ENCODE measurements at places on chromosomes 2 and 18. TPM values are rescaled to one million over a fixed set of nuclear protein-coding genes. Genes with fewer than 3 reads are reported as not detected.

LONRF2 gene
- total RNA-seq, result 4.4 TPM

SDC1 gene
- total RNA-seq, result 232 TPM

MTCL1 gene
- 4.1 TPM for total RNA-seq

ST8SIA3 gene
- 0.03 TPM for total RNA-seq

DNA sequence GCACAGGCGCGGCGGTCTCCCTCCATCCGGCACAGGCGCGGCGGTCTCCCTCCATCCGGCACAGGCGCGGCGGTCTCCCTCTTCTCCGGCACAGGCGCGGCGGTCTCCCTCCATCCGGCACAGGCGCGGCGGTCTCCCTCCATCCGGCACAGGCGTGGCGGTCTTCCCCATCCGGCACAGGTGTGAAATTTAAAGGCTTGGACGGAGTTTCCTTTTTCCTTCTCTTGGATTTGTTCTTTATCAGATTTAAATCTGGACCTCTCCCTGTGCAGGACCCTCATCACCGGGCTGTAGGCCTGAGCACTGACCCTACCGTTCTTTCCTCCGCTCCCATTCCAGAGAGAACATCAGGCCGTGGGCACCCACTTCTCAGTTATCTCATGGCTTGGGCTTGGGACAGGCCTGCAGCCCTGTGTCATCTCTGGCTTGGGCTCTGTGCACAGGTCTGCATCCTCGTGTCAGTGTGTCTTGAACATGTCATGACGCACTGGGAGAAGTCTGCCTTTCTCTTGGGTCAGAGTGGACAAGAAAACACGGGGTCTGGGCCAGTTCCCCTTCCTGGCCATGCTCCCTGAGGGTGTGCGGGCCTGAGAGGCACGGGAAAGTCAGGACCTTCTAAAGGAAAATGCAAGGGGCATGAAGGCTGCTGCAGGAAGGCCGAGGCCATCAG lies 53.9 kb upstream of the PXDN start:
- no peak for DNase-seq
- no peak overlapping the region for H3K4me3 ChIP-seq
- no peak overlapping the region for H3K27ac ChIP-seq
- no peaks in the 10 kb centered on the region for H3K4me1 ChIP-seq
- no peaks in the 10 kb centered on the region for H3K27me3 ChIP-seq

GRCh38 chr2:224938651-224939182 lies 103.6 kb downstream of the DOCK10 start:
- no peaks in the 10 kb centered on the region for H3K27me3 ChIP-seq
- peaks cover 4% of the 10 kb centered on the region for H3K36me3 ChIP-seq
- no peak overlapping the region for H3K4me3 ChIP-seq
- H3K4me1 ChIP-seq, result peaks cover 17% of the 10 kb centered on the region

DNA sequence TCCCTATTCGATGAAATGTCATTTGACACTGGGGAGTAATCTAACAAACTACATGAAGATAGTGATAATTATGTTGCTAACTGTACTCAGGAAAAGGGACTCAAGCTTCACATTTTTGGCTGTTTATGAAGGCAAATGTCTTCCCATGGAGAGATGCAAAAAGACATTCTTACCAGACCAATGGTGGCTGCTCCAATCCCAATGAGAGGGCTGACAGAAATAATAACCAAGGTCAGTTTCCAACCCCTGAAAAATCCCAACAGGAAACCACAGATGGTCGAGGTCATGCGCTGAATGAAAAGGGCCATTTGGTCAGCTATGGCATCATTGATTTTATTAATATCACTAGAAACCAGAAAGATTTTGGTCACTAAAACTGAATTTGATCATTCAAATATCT lies 37.6 kb downstream of the ABCB11 start:
- H3K4me1 ChIP-seq, result peaks cover 9% of the 10 kb centered on the region
- DNase-seq, result no peak
- no peaks in the 10 kb centered on the region for H3K36me3 ChIP-seq
- H3K4me3 ChIP-seq, result no peak overlapping the region
- no peaks in the 10 kb centered on the region for H3K27me3 ChIP-seq
- no peak overlapping the region for H3K27ac ChIP-seq

- H3K27ac ChIP-seq, result no peak overlapping the region
- H3K4me1 ChIP-seq, result no peaks in the 10 kb centered on the region
- H3K4me3 ChIP-seq, result no peak overlapping the region
- no peak for DNase-seq
- no peaks in the 10 kb centered on the region for H3K36me3 ChIP-seq
- H3K27me3 ChIP-seq, result no peaks in the 10 kb centered on the region
Measured at GRCh38 chr2:67760995-67761394, 301.8 kb downstream of the C1D start.

GRCh38 chr2:169963786-169964185 lies 136.5 kb downstream of the UBR3 start:
- no peaks in the 10 kb centered on the region for H3K4me1 ChIP-seq
- H3K36me3 ChIP-seq, result peaks cover 15% of the 10 kb centered on the region
- no peak overlapping the region for H3K27ac ChIP-seq
- no peak for DNase-seq

- no peaks in the 10 kb centered on the region for H3K27me3 ChIP-seq
- peaks cover 33% of the 10 kb centered on the region for H3K4me1 ChIP-seq
- peak within 1 kb of the TSS; percentile 66 for H3K4me3 ChIP-seq
- H3K27ac ChIP-seq, result peak within 1 kb of the TSS; percentile 84
- DNase-seq, result peak; percentile 92
Measured at GRCh38 chr2:42047488-42048298, at the start of gene PKDCC. PKDCC (plus strand) TSS chr2:42048021; CDS start chr2:42048200, 179 bp downstream.

DNA sequence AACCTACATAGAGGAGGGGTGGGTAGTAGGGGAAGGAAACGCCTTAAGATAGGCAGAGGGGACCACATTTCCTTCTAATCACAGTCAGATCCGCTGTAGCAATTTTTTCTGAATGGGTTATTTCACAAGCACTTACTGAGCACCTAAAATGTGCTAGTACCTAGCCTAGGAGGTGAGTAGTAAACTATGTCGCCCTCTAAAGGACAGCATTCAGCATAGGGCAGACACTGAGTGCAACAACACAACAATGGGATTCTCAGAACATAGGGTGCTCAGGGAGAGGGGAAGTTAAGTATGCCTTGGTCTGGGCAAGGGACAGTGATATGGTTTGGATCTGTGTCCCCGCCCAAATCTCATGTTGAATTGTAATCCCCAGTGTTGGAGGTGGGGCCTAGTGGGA lies 166.1 kb upstream of the RAB6C start:
- no peaks in the 10 kb centered on the region for H3K27me3 ChIP-seq
- H3K4me3 ChIP-seq, result no peak overlapping the region
- DNase-seq, result no peak
- no peak overlapping the region for H3K27ac ChIP-seq
- H3K4me1 ChIP-seq, result no peaks in the 10 kb centered on the region
- no peaks in the 10 kb centered on the region for H3K36me3 ChIP-seq

GRCh38 chr2:112827604-112828185 lies 8.9 kb downstream of the IL1B start:
- no peak overlapping the region for H3K4me3 ChIP-seq
- H3K4me1 ChIP-seq, result no peaks in the 10 kb centered on the region
- DNase-seq, result no peak
- H3K36me3 ChIP-seq, result no peaks in the 10 kb centered on the region
- no peaks in the 10 kb centered on the region for H3K27me3 ChIP-seq
